Type B pancreatic cell (in vitro differentiated cells): ENCODE measurements at places on chromosomes 6 and 20. TPM values are rescaled to one million over a fixed set of nuclear protein-coding genes. Genes with fewer than 3 reads are reported as not detected.
A peak's percentile ranks its signal among the peaks of the same experiment; 100 is the strongest.

GRCh38 chr20:1579488-1579887, 22.0 kb upstream of the SIRPD start:
- no peak overlapping the region for H3K4me3 ChIP-seq
- peaks cover 9% of the 10 kb centered on the region for H3K27me3 ChIP-seq
- DNase-seq, result no peak
- H3K36me3 ChIP-seq, result no peaks in the 10 kb centered on the region
- H3K4me1 ChIP-seq, result no peaks in the 10 kb centered on the region

GRCh38 chr6:31575952-31576685, 754 bp downstream of the TNF start:
- peaks cover 29% of the 10 kb centered on the region for H3K27me3 ChIP-seq
- peak overlapping the region; percentile 4 for H3K4me3 ChIP-seq
- H3K27ac ChIP-seq, result no peak overlapping the region
- H3K4me1 ChIP-seq, result peaks cover 6% of the 10 kb centered on the region

The DUSP15 gene
- total RNA-seq, result 3.0 and 9.1 TPM in 2 replicates

DNA sequence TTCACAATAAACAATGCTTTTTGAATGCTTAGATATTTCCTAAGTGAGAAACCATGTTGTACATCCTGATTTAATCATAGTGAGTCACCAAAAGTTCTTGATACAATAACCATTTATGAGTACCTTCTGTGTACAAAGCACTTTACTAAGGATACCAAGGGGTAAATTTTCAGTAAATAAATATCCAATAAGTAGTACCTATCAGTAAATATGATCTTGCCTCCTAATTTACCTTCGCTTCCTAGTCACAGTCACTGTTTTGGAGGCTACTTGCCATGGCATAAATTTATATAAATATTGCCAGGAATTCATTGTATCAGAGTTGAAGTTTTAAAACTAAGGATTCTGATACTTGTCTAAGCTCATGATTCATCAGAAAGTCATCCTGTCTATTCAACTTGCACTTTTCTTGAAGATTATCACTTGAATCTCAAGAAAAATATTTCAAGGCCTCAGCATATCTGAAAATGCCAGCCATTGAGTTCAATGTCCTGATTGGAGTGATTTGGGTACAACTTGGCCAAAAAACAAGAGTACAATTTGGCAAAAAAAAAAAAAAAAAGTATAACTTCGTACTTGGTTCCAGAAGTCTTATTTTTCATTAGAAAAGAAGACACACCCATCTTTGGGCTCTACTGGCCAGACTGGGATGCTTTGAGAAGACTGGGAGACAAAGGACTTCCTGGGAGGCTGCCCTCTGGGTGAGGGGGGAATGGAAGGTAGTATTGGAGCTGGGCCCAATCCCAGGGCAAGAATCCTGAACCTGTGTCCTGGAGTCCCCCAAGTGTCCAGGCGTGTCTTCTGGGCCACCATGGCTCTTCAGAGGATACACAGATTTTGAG, 32.8 kb downstream of the RAB22A start:
- H3K4me1 ChIP-seq, result peaks cover 5% of the 10 kb centered on the region
- no peak for DNase-seq
- H3K36me3 ChIP-seq, result peaks cover 26% of the 10 kb centered on the region
- no peaks in the 10 kb centered on the region for H3K27me3 ChIP-seq
- H3K4me3 ChIP-seq, result no peak overlapping the region
- no peak overlapping the region for H3K27ac ChIP-seq

The TMX4 gene
- total RNA-seq, result 27.6 and 40.9 TPM in 2 replicates

The UNC93A gene
- total RNA-seq, result 3.7 and 11.2 TPM in 2 replicates

The CYB5R4 gene
- total RNA-seq, result 9.0 and 17.4 TPM in 2 replicates

DNA sequence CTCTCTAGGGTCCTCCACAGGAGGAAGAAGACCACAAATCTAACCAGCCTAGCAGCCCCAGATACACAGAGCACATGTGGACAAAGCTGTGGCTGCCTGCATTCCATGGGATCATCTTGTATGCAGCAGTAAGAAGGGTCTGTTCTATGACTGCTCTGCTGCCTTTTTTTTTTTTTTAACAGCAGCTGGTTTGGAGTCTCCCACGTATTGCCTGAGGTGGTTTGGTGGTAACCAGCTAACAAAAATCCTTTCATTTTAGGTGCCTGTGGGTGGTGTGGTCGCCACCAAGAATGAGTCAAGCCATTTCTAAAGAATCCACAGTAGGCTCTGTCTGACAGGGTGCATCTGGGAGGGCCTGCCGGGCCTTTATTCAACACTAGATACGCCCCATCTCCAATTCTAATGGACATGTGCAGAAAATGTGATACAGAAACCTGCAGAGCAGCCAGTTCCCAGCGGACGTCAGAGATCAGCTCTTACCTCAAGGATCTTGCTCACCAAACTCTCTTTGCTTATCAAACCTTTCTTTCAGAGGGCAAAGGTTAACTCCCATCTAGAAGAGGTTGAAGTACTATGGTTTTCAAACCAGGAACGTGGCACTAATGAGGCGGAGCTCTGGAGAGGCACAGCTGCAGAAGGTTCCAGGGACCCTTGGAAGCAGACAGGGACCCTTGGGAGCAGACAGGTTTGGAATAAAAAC, 32.0 kb downstream of the GNAS-AS1 start:
- DNase-seq, result no peak
- no peak overlapping the region for H3K4me3 ChIP-seq
- peaks cover 3% of the 10 kb centered on the region for H3K36me3 ChIP-seq
- H3K27me3 ChIP-seq, result no peaks in the 10 kb centered on the region

- DNase-seq, result no peak
- H3K27me3 ChIP-seq, result no peaks in the 10 kb centered on the region
- no peak overlapping the region for H3K27ac ChIP-seq
- no peak overlapping the region for H3K4me3 ChIP-seq
Measured at GRCh38 chr6:136486357-136486756, 63.9 kb downstream of the MAP7 start.

DNA sequence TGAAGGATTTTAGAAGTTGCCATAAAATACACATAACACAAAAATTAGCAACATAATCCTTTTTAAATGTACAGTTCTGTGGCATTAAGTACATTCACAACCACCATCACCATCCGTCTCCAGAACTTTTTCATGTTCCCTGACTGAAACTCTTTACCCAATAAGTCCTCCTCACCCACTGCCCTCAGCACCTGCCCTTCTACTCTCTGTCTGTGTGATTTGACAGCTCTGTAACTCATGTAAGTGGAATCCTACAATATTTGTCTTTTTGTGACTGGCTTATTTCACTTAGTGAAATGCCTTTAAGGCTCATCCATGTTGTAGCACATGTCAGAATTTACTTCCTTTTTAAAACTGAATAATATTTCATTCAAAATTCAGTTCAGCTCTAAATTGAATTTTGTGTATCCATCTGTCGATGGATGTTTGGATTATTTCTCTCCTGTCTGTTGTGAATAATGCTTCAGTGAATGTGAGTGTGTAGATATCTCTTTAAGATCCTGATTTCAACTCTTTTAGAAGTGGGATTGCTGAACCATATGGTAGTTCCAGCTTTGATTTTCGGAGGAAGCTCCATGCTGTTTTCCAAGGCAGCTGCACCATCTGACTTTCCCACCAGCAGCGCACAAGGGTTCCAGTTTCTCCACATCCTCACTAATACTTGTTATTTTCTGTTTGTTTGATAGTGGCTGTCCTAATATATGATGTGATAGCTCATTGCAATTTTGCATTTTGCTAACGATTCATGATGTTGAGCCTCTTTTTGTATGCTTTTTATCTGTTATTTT, 4.2 kb downstream of the ENTPD6 start:
- peaks cover 7% of the 10 kb centered on the region for H3K36me3 ChIP-seq
- H3K4me3 ChIP-seq, result peak overlapping the region; percentile 62
- peaks cover 43% of the 10 kb centered on the region for H3K4me1 ChIP-seq
- peak overlapping the region; percentile 29 for H3K27ac ChIP-seq

DNA sequence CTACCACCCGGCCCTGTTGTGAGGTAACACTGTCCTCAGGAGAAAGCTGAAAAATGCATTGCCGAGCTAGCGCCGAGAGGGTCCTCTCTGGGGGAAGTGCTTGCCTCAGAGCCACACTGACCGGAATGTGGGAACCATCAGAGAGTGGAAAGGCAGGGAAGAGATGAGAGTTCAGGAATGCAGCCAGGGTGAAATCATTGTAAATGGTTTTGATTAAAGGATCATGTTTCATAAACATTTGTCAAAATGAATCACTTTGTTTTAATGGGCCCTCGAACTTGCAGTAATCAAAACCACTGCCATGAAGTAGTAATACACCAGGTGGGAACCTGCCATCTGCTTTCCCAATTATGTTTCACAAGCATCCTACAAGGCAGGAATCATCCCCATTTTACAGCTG, 16.9 kb upstream of the IL17F start:
- no peaks in the 10 kb centered on the region for H3K27me3 ChIP-seq
- H3K36me3 ChIP-seq, result peaks cover 19% of the 10 kb centered on the region
- no peak overlapping the region for H3K4me3 ChIP-seq
- no peak for DNase-seq
- peaks cover 5% of the 10 kb centered on the region for H3K4me1 ChIP-seq

GRCh38 chr6:41278699-41279405, 7.6 kb downstream of the TREM1 start:
- peaks cover 3% of the 10 kb centered on the region for H3K36me3 ChIP-seq
- H3K27me3 ChIP-seq, result peaks cover 31% of the 10 kb centered on the region
- no peak for DNase-seq

DNA sequence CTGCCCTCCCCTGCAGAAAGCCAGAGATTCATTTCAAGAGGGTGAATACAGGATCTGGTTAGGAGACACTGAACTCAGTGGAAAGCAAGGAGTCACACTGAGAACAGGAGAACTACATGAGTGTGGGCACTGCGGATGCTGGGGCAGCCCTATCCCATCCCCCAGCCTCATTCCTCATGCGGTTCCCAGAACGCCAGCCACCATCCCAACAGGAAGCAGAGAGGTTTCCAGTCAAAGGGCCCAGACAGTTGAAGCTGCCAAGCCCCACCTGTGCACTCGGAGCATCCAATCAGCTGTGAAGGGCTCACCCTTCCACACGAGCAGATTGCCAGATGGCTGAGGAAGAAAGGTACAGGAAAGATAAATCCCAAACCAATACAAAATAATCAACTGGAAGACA, 50.7 kb upstream of the PRND start:
- no peak for DNase-seq
- H3K27me3 ChIP-seq, result peaks cover 3% of the 10 kb centered on the region
- H3K36me3 ChIP-seq, result no peaks in the 10 kb centered on the region
- H3K4me3 ChIP-seq, result no peak overlapping the region
- peaks cover 7% of the 10 kb centered on the region for H3K4me1 ChIP-seq

GRCh38 chr20:3646651-3647050, 16.5 kb downstream of the GFRA4 start:
- H3K4me1 ChIP-seq, result peaks cover 16% of the 10 kb centered on the region
- H3K4me3 ChIP-seq, result no peak overlapping the region
- no peak for DNase-seq
- H3K27ac ChIP-seq, result no peak overlapping the region
- peaks cover 29% of the 10 kb centered on the region for H3K36me3 ChIP-seq

- no peak for DNase-seq
- no peaks in the 10 kb centered on the region for H3K27me3 ChIP-seq
- peaks cover 16% of the 10 kb centered on the region for H3K4me1 ChIP-seq
- peak overlapping the region; percentile 82 for H3K4me3 ChIP-seq
Measured at GRCh38 chr6:42226645-42227143, 9.0 kb upstream of the MRPS10 start.

The BPI gene
- 0.17 TPM in 1 of 2 replicates, not detected in the other for total RNA-seq

DNA sequence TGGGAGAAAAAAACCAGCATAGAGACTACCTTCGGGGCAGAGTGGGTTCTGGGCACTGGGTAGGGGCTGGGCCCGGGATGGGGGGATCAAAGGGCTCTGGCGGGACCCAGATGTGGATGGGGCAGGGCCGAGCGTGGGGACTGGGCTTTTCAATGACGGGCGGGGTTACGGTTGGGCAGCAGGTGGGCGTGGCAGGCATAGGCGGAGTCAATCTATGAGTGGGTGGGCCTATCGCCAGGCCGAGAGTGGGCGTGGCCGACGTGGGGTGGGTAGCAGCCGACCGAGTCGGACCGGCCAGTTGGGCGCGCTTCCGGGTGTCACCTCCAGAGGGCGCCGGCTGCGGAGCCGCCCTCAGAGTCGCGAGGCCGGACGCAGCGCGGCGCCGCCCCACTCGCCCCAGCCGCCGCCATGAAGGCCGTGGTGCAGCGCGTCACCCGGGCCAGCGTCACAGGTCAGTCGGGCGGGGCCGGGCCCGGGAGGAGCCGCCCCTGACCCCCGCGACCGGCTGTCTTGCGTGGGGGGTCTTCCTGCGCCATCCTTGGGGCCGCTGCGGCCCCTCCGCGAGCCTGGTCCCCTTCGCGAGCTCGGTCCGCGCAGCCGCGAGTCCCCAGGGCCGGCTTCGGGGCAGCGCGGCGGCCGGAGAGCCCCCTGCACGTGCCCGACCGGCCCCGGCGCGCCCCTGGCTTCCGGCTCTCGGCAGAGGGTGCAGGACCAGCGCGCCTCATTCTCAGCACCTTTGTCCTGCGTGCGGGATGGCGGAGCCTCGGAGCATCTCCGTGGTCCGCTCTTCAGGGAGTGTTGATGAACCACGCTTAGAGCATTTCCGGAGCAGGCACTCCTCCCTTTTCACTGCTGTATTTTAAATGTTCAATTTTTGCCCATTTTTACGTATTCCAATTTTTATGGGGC, at the start of gene DTD1:
TSS of gene DTD1 (plus strand) at position 390 of the 909 bp plus-strand sequence. CDS start at position 409, 19 bp downstream.
- no peaks in the 10 kb centered on the region for H3K36me3 ChIP-seq
- H3K27ac ChIP-seq, result peak within 1 kb of the TSS; percentile 72
- H3K27me3 ChIP-seq, result peaks cover 6% of the 10 kb centered on the region
- peaks cover 5% of the 10 kb centered on the region for H3K4me1 ChIP-seq
